Esophagus squamous epithelium (tissue), 5 donors: ENCODE measurements at places on chromosomes 7 and 10.

GRCh38 chr7:21044913-21045568, 258.4 kb upstream of the SP8 start:
- no peak for DNase-seq

DNA sequence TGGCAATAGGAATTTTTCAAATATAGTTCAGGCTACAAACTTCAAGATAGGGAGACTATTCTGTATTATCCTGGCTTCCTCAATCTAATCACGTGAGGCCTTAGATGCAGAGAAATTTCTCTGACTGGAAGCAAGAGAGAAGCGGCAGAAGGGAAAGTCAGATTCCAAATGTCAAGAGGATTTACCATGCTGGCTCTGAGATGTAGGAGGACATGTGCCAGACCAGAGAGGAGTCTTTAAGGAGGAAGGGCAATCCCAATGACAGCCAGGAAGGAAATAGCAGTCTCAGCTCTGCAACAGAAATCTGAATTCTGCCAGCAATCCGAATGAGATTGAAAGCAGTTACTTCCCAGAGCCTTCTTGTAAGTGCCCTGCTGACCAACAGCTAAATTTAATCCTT, 57.4 kb downstream of the NUTM2E start:
- DNase-seq = no peak

DNA sequence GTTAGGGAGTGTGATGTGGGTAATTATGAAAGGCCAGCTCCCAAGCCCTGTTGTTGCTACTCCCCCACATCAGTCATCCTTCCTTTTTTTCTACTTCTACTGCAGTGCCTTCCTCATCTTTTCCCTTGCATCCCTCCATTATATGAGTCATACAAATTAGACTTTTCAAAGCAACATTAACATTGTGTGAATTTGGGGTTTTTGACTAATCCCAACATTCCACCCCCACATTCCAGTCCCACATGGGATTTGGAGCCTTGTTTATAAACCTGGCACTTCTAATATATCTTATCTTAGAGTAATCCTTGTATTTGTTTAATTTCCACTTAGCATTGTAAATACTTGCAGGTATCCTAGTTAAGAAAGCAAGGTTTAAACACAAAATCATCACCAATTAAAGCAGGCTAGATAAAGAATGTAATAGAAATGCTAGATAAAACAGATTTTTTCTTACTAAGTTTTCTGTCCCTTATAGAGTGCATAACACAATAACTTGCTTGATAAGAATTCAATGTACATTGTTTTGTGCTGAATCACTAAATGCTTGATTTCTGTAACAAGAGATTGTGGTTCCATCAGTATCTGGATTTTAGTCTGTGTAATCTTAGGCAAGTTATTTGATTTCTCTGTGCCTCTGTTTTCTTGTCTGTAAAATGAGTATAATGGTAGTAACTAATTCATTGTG, 165.8 kb downstream of the CFTR start:
- DNase-seq = no peak

DNA sequence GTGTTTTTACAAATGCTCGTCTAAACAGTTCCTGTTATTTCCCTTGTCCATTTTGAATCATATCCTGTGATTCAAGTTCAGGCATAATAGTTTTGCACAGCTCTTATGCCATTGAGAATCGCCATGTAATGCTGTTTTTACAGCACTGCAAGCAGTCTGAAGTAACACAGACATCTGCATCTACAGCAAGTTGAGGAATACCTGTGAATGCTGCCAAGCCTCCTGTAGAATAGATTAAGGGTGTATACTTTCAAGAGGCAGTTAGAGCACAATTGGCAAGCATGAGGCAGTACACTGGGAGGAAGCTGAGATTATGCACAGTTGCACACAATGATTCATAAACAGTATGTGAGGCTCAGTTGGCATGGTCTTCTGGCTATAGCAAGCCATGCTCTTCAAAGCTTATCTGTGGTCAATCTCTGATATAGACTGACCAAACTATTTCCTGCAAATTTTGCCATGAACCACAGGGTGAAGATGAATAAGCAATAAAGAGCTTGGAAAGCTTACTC, 121.9 kb upstream of the AKR1E2 start:
- no peak for DNase-seq

- no peak for DNase-seq
These were observed 52.7 kb downstream of the FRMPD2 start for GRCh38 chr10:48221814-48222213.

- DNase-seq = no peak
These were observed 18.6 kb downstream of the KCP start for GRCh38 chr7:128891942-128892269.

DNA sequence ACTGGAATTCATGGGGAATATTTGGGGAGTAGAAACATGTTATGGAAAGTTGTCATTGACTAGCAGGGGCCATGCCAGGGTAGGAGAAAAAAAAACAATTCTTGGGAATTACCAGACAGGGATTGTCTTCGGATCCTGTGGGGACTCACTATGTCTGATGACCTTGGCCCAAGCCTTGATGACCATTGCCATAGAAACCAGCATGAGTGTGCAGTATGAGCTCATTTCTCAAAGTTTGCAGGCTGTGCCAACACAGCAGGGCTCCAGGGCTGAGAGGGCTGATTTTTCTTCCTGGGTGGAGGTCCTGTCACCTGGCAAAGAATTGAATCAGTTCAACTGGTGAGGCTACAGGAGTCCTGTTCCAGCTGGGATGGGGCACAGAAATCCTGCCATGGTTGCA, 198.3 kb downstream of the ADRA2A start:
- DNase-seq = no peak

- DNase-seq = no peak
These were observed 11.6 kb upstream of the DNMBP start for GRCh38 chr10:100021322-100021721.

DNA sequence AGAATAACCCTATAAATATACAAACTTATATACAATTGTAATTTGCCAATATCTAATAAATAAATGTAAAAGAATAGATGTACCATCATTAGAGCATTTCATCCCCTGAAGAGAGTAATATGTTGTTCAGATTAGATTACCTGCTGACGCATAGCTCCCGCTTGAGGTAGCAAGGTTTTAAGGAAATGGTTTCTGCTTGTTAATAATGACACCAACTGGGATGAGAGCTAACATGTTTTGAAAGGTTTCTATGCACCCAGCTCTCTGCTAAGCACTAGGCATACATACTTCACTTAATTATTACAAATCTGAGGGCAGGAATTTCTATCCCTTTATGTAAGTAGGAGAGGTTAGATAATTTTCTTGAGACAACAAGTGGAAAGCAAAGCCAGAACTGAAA, 1003.3 kb upstream of the SORCS1 start:
- DNase-seq = no peak

DNA sequence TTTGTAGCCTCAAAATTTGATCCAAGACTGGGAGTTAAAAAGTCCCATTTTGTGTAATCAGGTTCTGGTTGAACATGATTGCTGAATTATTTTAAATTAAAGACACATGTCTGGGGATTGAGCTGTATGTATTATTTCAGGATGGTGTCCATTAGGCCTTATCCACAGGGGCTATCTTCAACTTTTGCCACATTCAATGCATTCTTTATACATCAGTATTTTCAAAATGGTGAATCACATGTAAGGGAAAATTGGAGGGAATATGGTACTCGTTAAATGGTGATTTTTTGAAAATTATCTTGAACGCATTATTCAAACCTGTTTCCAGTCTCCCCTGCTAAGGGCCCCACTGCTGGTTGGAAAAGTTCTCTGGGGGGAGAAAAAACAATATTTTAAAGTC, 367.7 kb upstream of the NPVF start:
- DNase-seq = no peak

GRCh38 chr7:19407270-19407669, 262.0 kb upstream of the FERD3L start:
- no peak for DNase-seq

DNA sequence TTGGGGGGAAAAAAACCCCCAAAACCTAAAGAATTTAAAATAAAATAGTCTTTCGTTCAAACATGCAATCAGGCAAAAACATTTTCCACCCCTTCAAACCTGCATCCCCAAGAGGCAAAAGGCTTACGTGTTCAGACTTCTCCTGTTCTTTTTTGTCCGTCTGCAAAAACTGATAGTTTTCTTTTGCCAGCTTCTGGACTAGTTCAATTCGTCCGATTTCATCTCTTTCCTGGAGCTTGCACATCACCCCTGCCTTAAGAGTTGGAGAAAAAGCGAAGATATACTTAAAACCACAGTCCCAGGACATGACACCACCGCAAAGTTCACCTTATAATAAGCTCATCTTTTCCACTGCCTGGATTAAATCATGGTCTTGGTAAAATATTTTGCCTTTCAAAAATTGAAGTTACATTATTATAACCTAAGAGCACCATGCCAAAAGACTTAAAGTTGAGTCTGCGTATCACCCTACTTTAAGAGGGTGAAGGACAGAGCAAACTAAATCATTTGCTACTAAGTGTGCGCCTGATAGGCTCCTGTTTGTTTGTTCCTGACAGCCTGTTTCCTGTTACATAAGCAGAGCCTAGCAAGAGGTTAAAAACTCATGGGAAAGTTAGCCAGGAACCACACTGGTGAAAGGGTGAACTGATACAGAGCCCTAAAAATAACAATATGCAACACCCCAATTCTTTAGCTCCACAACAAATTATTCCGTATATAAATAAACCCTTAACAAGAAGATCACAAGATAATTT, 137.0 kb downstream of the RAPGEF5 start:
- no peak for DNase-seq

DNA sequence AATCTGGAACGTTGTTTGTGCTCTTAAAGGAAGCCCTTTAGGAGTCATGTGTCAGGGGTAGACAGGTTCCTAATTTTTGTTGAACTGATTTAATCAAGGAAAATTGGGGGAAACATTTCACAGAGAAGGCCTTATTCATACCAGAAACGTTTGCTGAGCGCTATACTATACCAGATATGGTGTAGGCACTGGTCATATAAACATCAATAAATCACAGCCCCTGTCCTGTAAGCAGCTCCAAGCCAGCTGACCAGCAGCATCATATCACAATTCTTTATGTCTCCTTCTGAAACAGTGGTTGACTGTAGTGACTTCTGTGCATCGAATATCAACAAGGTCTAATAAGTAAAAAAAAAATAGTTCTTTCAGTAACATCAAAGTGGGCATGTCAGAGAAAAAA, 1.1 kb downstream of the TMEM178B start:
- DNase-seq = no peak

GRCh38 chr10:28685717-28686116, 8.4 kb downstream of the BAMBI start:
- no peak for DNase-seq

DNA sequence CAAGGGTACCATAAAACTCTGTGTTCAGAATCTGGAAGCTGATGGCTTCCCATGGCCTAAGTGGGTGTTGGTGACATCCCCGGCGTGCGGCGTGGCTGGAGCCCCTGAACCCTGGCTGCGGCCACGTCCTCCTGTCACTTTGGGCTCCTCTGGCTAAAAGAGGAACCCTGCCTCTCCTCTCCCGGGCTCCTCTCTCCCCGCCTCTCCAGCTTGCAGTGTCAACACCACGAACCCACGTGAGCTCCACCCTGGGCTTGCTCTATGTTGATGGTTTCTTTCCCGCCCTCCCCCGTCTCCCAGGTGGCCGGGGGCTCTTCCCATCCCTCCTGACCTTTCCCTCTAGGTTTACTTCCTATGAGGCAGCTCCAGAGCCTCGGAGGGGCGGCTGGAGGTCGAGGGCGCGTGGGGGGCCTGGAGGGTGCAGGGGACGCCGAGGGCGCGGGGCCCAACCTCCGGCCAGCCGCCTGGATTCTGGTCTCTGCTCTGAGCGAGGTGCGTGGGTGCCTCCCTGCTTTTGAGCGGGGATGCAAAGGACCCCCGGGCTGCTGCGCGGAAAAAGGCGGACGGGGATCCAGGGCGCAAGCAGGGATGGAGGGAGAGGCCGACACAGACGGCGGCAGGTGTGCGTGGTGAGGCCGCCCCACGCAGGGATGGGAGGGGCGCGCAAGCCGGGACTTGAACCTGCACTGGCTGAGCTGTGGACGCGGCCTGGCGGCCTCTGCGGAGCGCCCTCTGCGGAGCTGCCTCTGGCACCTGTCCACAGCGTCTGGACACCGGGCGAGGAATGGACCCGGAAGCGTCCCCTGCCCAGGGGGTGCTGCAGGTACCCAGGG, 115.5 kb upstream of the DIP2C start:
- no peak for DNase-seq

- DNase-seq = no peak
These were observed 32.8 kb upstream of the MYO3A start for GRCh38 chr10:25901199-25901598.

- no peak for DNase-seq
These were observed 105.0 kb upstream of the KLF6 start for GRCh38 chr10:3889961-3890522.

- no peak for DNase-seq
These were observed 235.9 kb downstream of the COBL start for GRCh38 chr7:51080622-51081269.

DNA sequence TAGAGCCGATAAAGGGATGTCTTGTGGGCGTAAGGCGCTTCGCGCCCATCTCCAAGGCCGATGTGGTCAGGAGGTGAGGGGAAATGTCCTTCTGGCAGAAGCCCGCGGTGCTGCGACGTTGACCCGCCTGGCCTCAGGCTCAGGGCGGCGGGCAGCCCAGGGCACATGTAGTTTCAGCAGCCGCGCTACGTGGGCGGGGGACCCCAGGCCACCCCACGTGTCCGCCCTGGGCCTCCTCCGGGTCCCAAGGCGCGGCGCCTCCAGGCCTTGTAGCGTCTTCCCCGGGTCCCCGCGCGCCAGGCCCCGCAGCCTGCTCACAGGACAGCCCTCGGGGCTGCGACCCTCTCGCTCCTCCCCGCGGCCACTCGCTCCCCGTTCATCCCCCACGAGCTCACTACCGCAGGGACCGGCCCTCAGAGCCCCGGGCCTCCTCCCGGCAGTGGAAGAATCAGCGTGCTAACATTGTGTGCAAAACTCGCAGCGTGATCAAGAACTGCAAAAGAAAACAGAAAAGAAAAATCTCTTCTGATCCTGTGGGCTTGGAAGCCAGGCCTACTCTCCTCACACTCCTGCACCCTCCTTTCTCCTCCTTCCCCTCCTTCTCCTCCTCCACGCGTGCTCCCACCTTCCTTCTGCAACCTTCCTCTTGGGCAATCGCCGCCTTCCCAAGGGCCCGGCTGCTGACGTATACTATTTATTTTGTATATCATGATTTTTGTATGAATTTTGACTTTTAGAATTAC, 4.4 kb upstream of the TBX20 start:
- no peak for DNase-seq

- DNase-seq = no peak
These were observed 18.8 kb downstream of the TFAM start for GRCh38 chr10:58404001-58404400.

- no peak for DNase-seq
These were observed 28.2 kb upstream of the GOLGA7B start for GRCh38 chr10:97821308-97822038.
